ENCODE measurements at places on chromosomes 3 and 15.
A peak's percentile ranks its signal among the peaks of the same experiment; 100 is the strongest.

GRCh38 chr3:179036226-179036625 is 35.4 kb downstream of the ZMAT3 start:
- DNase-seq: no peak

DNA sequence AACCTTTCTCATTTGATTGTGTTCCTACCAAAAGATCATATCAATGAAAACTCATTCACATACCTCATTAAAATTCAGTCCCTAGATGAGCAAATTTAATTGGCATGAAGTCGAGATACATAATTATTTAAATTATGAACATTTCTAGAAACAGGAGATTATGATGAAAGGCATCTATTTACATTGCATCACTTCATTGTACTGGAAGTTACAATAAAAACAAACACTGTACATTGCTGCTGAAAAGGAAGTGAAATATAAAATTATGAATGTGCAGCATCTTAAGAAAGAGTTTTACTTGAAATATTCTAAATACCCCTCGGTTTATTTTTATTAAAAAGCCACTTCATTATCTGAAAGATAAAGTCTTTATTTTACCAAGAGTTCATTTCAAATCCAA is 163.4 kb upstream of the ZNF385D start:
- no peak for DNase-seq

DNA sequence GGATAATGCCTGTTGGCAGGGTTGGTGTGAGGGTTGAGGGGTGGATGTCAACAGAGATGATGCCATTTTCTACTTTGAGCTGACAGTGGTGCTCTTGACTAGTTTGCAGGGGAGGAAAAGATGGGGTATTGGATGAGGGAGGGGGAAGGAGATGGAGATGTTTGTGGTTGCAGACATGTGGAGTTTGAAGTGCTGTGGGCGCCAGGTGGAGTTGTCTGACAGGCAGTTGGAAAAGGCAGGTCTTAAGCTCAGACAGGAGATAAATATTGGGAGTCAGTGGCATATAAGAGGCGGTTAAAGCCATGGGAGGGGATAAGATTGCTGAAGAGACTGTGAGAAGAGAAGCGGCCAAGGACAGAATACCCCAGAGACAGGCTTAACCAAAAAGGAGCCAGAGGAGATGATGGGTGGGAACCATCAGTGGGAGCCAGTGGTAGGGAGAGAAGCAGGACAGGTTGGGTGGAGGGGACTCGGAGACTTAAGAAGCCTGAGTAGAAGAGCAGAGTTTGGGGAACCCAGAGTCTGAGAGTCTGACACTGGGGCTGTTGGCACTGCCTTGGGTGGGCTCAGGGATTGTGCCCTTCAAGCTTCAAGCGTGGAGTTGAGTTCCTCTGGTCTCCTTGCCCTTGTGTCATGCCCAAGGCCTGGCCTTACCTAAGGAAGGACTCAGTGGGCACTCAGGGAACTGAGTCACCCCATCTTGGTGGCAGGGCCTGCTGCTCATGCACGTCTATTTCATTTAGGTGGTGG is 13.9 kb downstream of the COPG1 start:
- DNase-seq: no peak

GRCh38 chr15:68502398-68502901 is 70.5 kb upstream of the ITGA11 start:
- DNase-seq: no peak

DNA sequence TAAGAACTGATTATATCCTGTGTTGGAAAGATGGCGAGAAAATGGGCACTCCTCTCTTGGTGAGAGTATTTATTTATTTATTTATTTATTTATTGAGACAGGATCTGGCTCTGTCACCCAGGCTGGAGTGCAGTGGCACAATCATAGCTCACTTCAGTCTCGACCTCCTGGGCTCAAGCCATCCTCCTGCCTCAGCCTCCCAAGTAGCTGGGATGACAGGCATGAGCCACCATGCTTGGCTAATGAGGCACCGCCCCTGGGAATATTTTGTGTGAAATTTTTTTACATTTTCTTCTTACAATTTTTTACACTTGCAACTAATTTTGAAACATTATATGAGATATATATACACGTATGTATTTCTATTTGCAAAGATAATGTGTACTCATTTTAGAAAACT is 150.5 kb upstream of the PRR20G start:
- DNase-seq: no peak

GRCh38 chr3:55006244-55006676 is 78.4 kb upstream of the LRTM1 start:
- no peak for DNase-seq

GRCh38 chr3:44077267-44077666 is 164.4 kb upstream of the TOPAZ1 start:
- no peak for DNase-seq

- no peak for DNase-seq
Measured at GRCh38 chr15:60363903-60364611, 33.7 kb downstream of the ANXA2 start.

GRCh38 chr3:45103753-45104714 is 42.1 kb downstream of the CDCP1 start:
- no peak for DNase-seq

DNA sequence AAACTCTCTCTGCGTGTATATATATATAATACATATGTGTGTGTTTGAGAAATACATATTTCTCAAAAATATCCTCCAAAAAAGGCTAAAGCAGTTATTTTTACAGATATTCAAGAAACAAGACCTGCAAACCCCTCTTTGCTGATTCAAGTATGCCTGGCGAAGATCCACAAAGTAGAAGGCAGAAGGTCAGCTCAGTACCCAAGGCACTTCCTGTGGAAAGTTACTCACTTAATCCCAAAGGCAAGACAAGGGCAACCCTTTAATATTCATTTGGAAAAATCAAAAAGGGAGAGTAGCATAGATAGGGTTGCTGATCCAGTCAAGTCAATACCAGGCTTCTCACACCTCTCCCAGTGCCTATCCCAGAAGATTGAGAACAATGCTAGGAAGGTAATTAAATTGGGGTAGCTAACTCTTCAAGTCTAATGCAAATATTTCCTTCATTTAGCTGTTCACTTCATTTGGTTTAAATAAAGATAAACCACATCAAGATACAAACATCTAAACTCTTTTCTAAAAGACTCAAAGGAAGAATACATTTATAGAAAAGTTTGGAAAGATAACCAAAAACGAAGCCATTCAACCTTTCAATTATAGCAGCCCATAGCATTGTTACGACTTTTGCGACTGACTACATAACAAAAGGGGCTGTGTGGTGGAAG is 7.2 kb downstream of the COX17 start:
- no peak for DNase-seq

DNA sequence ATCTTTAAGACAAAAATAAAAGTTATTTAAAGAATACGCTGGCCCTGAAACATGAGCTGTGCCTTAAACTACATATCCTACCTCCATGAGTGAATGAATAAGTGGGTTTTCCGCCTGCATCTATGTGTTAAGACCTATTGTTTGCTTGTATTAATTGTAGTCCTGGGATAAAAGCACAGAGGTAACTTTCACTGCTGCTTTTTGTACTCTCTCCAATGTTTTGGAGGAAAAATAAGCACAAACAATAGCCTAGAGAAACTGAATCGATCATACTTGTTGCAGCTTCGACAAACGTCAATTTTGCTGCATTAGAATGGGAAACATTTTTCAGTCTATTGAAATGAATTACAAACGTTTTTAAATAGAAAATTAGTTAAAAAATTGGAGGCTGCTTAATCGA is 1.3 kb upstream of the CTNNB1 start:
- DNase-seq: no peak

DNA sequence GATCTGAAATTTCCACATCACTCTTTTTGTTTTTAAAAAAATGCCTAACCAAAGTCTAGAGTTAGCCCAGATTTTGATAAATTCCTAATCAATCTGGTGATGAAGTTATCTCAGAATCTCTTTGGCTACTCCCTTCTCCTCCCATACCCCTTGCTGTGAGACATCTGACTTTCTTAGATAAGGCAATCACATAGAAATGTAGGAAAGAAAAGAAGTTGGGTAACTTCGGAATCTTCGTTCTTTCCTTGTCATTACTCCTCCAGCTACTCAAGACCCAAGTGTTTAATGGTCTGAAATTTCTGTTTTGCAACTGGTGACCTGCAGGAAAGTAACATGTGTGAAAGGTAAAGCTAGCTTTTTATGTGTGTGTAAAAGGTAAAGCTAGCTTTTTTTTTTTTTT is 37.8 kb downstream of the MYL3 start:
- DNase-seq: no peak

DNA sequence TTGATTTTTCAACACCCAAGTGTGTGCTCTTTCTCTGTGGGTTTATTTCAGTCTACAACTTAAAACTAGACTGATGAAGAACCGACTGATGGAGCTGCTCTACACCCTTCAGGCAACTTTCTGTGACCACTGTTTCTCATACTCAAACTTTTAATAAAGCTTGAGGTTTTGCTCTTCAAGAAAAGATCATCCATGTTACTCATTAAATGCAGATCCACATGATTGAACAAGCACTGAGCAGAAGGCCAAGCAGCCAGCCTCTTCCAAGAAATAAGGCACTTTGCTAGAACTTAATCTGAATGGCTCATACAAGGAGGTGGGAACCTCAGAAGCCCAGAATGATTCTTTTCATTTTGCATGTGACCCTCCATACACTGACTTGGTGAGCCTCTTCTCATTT is 8.7 kb downstream of the SLC27A2 start:
- DNase-seq: no peak

DNA sequence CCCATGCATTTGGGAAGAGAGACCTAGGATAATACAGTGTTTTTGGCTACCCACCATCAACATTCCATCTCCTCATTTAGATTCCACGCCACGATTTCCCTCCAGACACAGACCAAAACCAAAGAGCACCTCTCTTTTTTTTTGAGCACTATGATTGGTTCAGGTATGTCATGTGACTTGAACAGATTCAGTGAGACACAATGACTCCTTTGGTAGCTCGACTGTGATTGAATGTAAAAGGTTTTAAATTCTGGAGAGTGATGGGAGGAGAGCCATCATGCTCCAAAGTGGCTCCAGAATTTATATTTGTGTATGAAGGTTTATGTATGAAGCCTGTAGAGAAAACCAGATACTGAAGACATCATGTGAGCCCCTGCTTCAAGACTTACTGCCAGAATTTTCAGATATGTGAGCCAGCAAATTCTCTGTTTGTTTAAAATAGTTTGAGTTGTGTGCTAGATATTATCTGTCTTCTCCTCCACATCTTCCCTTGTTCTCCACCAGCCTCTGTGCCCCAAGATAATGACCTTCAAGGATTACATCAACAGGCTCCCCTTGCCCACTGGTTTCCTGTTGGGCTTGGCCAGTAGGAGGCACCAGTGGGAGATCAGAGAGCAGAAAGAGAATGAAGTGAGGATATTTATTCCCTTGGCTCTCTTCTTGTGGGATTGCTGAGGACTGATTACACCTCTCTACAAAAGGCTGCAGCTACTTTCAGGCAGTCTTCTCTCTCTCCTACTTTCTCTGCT is 12.5 kb downstream of the MYD88 start:
- no peak for DNase-seq

GRCh38 chr3:57150113-57150581 is 15.0 kb downstream of the IL17RD start:
- DNase-seq: no peak

DNA sequence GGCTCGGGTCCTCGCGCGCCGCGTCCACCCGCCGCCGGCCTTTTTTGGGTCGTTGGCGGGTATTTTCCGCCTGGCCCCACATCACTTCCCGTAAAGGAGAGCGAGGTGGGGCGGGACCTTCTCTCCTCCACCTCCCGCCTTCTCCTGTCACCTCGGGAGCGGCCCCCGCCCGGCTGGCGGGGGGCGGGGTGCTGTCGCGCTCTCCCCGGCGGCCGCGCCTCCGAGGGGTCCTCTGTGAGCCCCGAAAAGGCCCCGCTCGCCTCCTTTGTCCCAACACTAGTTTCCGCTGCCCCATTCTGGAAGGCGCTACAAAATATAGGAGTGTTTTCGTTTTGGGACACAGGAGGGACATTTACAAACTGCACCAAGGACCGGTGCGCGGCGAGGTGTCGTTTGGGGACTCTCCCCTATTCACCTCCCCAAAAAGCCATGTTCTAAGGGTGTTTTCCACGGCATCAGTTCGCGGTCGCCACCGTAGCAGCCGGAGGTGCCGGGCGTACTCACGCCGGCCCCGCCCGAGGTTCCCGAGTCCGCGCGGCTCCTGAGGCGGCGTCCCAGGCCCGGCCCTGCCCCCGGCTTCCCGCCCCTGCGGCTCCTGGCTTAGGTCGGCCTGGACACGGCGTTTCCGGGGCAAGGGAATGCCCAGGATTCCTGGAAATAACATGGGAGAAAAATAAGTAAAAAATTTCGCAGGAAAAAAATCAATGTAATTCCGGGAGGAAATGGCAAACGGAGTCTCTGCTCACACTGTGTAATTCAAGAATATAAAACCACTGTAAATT is at the start of gene RAB27A:
RAB27A (minus strand) TSS at position 68 of the 782 bp plus-strand sequence. CDS start 54,879 bp downstream, outside the sequence.
- DNase-seq: peak; percentile 56

- no peak for DNase-seq
Measured at GRCh38 chr15:73319460-73320245, 49.1 kb downstream of the HCN4 start.

GRCh38 chr3:33355611-33356010 is 78.4 kb downstream of the FBXL2 start:
- no peak for DNase-seq

- DNase-seq: no peak
Measured at GRCh38 chr3:24389108-24390090, 105.3 kb downstream of the THRB start.

GRCh38 chr3:188948281-188948996 is 223.3 kb upstream of the TPRG1 start:
- peak; percentile 5 for DNase-seq

DNA sequence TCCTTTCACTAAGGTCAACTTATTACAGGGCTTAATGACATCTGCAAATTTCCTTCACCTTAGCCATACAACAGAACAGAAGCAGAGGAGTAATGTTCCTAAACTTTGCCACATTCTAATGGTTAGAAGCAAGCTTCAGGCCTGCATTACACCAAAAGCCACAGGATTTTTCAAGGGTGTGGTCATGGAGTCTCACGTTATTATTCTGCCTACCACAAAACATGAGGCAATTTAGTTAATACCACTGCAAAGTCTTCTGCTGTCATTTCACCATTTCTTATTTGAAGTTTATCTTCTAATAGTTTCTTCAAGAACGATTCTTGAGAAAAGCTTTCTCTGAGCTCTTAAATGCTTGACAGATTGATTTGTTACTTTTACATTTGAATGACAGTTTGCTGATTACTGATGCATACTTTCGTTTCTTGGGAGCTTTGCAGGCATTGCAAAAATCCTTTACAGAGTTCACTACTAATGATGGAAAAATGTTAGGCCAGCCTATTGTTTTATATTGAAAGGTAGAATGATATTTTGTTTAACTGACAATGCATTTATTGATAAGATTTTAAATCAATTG is 1257.1 kb downstream of the NSUN3 start:
- DNase-seq: no peak

- peak; percentile 79 for DNase-seq
Measured at GRCh38 chr3:42846685-42847522, 28.8 kb downstream of the CYP8B1 start.

- DNase-seq: no peak
Measured at GRCh38 chr3:189084620-189085019, 87.2 kb upstream of the TPRG1 start.
